Right ventricle myocardium superior (tissue), 1 donor: ENCODE measurements at places on chromosomes 7 and 10. TPM values are rescaled to one million over a fixed set of nuclear protein-coding genes. Genes with fewer than 3 reads are reported as not detected.

GRCh38 chr10:73054286-73054685 lies 42.4 kb downstream of the P4HA1 start:
- no peak for DNase-seq

The LSM8 gene
- 19.5 TPM for total RNA-seq

The EGR2 gene
- total RNA-seq, result 0.19 TPM

The TUBB8 gene
- not detected for total RNA-seq

The PRTFDC1 gene
- total RNA-seq, result 6.5 TPM

GRCh38 chr10:62853710-62854109 lies 37.5 kb upstream of the EGR2 start:
- no peak for DNase-seq

The NPC1L1 gene
- 0.13 TPM for total RNA-seq

The RAPGEF5 gene
- 11.1 TPM for total RNA-seq

- DNase-seq, result no peak
Measured at GRCh38 chr7:121198502-121198901, 130.3 kb upstream of the WNT16 start.

DNA sequence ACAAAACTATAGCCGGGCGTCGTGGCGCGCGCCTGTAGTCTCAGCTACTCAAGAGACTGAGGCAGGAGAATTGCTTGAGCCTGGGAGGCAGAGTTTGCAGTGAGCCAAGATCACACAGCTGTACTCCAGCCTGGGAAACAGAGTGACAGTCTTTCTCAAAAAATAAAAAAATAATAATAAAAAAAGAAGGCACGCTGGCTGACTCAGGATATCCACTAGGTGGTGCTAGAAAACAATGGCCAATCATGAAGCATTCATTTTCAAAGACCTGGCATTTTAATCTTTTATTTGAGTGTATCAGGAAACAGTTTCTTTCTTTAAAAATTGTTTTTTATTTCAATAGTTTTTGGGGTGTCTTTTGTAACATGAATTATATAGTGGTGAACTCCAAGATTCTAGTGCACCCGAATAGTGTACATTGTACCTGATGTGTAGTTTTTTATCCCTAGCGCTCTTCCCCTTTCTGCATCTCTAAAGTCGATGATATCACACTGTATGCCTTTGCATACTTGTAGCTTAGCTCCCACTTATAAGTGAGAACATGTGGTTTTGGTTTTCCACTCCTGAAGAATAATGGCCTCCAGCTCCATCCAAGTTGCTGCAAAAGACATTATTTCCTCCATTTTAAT lies 88.6 kb downstream of the LYZL1 start:
- DNase-seq, result no peak

The PTN gene
- total RNA-seq, result 18.8 TPM

DNA sequence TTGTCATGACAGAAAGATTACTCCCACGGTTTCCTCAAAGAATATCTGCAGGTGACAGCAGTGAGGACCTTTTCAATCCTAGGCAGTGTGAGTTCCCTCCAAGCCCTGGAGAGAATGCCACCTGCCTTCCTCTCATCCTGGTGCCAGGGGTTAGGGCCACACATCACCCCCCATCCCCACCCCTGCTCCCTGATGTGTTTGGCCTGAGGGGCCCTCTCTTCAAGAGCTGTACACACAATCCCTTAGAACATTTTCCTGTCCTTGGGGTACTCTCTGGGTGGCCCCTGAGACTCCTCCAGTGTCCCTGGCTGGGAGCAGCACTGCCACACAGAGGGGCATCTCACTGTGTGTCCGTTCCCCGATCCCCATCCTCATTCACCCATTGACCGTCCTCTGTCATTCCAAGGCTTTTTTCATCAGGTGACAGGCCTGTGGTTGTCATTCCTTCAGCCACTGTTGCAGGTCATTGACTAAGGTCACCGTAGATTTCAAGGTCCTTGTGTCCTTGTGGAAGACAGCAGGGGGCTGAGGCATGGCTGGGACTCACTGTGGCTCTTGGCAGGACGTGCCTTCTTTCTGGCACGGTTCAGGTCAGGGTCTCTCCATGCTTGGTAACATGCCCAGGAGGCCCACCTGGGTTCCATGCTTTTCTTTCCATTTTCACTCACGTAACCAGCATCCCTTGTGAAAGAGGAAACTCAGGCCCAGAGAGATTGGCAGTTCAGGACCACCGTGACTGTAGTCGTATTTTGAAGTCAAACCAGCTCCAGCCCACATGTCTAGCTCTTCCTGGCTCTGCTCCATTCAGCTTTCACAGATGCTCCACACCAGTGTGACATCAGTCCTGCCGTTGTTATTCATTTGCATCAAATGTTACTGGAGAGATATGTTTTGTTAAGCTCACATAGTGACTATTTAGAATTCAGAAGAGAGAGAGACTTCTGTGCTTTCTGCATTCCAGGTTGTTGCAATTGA lies 26.8 kb upstream of the BTBD16 start:
- no peak for DNase-seq

- DNase-seq, result no peak
Measured at GRCh38 chr7:123757095-123757494, 8.3 kb upstream of the WASL start.

The XRCC2 gene
- total RNA-seq, result 0.38 TPM

GRCh38 chr7:147151661-147152060 lies 1035.1 kb downstream of the CNTNAP2 start:
- DNase-seq, result no peak

DNA sequence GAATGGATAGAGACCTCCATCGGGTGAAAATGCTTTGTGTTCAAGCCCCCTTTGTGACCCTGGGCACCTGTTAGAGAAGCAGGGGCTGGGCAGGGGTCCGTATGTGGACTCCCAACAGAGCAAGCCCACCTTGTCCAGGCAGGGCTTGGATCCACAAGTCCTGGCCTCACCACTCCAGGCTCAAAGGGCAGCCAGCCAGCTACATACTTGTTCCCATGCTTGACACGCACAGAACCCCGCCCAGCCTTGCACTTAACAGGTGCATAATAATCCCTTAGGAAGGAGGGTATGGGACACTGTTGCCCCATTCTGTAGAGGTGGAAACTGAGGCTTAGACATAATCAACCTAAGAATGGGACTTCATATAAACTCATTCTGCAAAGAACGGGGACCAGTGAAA lies 160.6 kb downstream of the PRKAG2 start:
- no peak for DNase-seq

DNA sequence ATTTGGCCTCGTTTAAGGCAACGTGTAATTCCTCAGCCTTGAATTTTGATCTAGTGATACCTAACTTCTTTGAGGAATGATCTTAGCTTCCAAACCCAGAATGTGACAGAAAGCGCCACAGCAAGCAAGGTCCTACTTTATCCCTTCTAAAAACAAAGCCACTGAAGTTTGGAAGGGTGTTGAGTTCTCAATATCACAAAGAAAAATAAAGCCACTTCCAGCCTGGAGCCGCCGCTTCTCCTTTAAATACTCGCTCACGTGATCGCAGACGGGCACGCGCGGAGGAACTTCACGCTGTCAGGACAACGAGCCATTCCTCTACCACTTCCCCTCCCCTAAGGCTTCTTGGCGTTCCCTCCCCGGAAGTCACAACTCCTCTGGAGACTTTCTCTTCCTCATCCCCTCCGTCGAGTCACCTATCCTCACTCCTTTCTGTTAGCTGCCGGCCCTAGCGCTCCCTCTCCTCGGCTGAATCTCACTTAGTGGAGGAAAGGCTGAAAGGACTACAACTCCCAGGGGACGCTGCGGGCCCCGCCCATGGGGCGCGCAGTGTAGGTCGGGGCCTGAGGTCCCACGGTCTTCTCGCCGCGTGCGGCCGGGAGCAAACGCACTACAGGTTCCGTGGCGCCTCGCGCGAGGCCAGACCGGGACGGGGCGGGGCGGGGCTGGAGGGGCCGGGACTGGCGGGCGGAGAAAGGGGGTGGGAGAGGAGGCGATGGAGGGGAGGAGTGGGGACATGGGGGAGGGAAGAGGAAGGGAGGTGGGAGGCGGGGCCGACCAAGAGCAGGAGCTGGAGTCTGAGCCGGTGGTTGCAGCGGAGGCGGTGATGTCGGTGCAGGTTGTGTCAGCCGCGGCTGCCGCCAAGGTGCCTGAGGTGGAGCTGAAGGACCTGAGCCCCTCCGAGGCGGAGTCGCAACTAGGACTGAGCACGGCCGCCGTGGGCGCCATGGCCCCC lies at the start of gene AHCYL2:
Gene AHCYL2, plus strand, starts transcription at position 780 of the 955 bp plus-strand sequence.
- peak; percentile 99 for DNase-seq

The LRIT1 gene
- 0.13 TPM for total RNA-seq

DNA sequence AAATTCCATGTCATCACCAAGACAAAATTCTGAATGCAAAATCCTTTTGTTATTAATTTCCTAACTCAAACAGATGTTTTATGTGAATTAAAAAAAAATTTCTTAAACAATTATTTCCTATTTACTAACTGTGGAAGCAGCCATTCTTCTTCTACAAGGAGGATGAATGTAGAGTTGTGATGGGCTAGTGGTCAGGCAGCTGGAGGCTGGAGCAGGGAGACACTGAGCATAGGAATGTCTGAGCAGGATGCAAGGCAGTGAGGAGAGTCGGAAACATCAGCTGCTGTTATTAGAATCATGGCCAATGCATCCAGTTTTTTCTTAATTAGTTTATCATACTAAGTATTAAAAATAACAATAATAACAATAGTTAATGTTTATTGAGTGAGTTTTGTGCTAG lies 102.5 kb upstream of the LRRTM3 start:
- DNase-seq, result no peak

DNA sequence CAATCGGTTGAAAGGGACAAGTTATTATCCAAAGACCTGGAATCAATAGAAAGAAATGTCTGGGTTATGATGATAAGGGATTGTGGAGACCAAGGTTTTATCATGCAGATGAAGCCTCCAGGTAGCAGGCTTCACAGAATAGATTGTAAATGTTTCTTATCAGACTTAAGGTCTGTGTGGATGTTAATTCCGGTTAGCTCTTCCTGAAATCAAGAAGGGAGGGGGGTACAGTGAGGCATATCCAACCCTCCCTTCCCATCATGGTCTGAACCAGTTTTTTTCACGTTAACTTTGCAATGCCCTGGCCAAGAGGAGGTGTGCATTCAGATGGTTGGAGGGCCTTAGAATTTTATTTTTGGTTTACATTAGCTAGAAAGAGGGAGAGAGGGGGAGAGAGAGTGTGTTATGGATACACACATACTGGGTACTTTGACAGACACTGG lies 9.8 kb upstream of the LRRC61 start:
- DNase-seq, result no peak

DNA sequence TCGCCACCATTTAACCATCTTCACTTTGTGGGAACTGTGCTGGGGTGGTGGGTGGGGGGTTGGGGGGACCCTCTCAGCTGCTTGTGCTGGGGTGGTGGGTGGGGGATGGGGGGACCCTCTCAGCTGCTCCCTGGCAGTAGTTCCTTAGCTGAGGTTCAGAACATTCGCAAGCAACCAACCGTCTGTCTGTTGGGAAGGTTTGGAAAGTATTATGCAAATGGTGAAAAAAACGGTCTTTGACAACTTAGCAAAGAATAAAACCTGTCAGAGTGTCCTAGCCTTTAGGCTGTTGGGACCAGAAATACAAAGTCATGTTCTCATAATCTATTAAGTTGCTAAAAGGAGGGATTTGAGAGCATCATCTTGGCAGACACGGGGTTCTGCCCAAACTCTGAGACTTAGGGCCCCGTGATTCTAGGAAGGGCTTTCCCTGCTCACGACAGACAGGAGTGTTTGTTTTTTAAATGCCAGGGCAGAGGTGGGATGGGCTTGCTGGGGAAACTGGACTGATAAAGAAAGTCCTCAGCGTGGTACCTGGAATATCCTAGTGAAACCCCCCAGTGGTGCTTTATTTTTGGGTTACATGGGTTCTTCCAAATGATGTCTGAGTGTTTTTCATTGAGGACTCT lies 14.1 kb upstream of the SRGN start:
- DNase-seq, result no peak

The LHFPL3 gene
- not detected for total RNA-seq

DNA sequence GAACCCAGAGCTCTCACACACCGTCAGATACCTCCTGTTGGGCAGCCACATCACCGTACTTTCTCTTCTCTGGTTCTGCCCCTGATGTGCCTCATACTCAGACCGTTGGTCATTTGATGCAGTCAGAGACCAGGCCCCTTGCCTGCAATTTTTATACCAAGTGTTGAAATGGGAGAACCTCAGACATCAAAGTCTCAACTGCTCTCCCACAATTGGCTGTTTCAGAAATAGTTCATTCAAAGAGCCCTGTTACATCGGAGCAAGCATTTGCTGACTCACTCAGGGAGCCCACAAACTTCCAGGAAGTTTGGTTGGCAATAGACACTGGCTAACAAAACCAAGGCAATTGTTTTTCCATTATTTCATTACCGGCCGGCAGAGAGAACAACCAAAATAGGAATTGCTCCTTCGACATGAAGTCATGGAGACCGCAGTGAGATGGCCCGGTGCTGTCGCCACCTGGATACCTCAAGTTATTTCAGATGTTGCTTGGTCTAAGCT lies 33.5 kb upstream of the ADAM12 start:
- no peak for DNase-seq

DNA sequence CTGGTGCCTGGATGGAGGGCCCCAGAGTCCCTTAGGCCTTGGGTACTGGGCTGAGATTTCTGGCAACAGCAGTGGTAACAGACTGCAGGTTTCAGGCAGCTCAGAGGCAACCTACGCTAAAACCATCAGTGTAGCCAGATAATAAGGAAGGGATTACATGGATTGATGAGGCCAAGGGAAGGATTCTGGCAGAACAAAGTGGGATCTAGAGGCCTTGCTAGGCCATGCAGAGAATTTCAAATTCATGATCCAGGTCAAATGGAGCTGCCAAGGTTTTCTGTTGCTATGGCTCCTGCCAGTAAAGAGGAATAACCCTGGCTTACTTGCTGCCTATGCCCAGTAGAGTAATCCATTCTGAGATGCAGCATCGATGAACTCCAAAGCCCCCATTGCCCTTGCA lies 445.7 kb downstream of the ADRA2A start:
- DNase-seq, result no peak

DNA sequence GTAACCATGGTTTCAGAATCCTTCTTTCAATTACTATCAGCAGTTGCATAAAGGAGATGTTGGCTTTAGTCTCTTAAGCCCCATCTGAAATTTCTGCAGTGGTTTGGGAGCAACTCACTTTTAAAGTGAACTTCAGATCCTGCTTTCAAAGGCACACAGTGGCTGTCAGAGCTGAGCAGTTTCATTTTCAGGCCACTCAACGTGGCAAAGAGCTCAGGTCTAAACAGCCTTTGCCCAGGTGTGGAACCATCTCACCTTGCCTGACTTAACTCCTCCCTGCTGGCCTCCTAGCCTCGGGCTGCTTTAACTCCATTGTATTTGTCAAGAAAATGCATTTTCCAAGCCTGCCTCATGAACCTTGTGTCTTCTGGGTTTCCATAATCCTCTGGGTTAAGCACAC lies 197.5 kb upstream of the KMT2E start:
- no peak for DNase-seq

GRCh38 chr10:35184527-35185171 lies 58.0 kb downstream of the CREM start:
- no peak for DNase-seq

The IRF5 gene
- 1.9 TPM for total RNA-seq
